ENCODE measurements at places on chromosomes 11 and 22. TPM values are rescaled to one million over a fixed set of nuclear protein-coding genes. Genes with fewer than 3 reads are reported as not detected.

DNA sequence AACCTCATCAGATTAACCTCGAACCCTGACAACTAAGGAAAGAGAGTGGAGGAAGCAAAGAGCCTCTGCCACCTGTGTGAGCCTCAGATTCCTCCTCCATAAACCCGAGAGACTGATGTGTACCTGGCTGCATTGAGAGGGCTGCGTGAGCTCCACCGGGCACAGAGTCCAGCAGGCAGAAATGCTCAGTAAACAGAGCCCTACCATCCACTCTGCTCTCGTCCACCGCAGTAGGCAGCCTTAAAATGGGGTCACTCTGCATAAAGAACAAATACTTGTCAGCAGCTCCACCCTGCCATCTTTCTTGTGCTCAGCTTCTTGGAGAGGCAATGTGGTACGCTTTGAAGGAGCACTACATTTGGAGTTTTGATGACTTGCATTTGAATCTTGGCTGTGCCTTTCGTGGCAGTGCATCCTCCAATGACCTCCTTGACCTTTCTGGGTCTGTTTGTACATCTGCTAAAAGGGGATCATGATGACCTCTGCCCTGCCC lies 43.0 kb upstream of the CD5 start:
- peak; percentile 2 for DNase-seq

- no peak for DNase-seq
These were observed 64.8 kb downstream of the MIAT start for GRCh38 chr22:26722159-26722558.

The MS4A3 gene
- total RNA-seq = 1.4 TPM

GRCh38 chr22:30167296-30167695 lies 79.3 kb downstream of the LIF start:
- DNase-seq = no peak

All from sciatic nerve (tissue), 2 donors.